Activated naive CD8-positive, alpha-beta T cell treated with anti-CD3 and anti-CD28 coated beads, Interleukin-2, amount 50 U/mL, for 16 hours (primary cell): ENCODE measurements at places on chromosomes 1 and 21.

DNA sequence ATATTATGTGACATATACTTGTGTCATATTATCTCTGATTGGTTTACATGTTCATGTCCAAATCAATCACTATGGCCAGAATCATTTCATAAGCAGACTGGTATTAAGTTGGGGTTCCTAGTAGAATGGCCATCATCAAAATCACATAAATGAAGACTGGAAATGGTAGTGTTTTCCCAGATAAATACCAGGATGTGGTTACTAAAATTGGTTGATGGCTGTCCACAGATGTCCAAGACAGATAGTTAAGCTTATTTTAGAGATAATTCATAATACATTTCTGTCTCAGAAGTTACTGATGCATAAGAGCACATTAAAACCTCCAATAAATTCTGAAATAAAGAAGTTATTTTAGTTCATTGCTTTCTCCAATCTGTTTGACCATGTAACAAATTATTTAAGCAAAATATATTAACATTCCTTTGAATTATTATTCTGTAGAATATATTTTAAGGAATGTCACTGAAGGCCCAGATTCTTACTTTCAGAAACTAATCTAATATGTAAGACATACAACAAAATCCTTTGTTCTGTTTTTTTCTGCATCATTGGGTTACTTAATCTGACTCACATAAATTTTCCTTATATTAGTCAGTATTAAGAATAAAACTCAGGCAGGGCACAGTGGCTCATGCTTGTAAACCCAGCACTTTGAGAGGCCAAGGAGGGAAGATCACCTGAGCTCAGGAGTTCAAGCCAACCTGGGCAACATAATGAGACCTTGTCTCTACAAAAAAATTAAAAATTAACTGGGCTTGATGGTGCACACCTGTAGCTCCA is 483.9 kb downstream of the PTPRC start:
- no peak for DNase-seq

DNA sequence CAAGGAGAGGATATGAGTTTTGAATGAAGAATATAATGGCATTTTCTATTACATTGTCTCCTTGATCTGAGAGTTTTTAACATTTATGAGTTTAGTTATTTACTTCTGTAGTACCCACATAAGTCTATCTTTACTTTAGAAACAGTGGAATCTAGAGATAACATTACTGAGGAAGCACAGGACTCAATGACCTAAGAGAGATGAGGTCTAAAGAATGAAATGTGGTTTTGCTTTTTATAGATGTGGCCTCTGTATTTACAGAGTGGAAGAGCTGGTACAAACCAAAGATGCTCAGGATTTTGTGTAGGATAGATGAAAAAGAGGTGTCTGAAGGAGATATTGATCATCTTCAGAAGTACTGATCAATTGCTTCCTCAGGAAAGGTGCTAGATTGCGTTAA is 177.3 kb downstream of the KCTD3 start:
- DNase-seq: no peak

- no peak for DNase-seq
Observed at GRCh38 chr1:162710780-162711465, 78.7 kb downstream of the DDR2 start.

DNA sequence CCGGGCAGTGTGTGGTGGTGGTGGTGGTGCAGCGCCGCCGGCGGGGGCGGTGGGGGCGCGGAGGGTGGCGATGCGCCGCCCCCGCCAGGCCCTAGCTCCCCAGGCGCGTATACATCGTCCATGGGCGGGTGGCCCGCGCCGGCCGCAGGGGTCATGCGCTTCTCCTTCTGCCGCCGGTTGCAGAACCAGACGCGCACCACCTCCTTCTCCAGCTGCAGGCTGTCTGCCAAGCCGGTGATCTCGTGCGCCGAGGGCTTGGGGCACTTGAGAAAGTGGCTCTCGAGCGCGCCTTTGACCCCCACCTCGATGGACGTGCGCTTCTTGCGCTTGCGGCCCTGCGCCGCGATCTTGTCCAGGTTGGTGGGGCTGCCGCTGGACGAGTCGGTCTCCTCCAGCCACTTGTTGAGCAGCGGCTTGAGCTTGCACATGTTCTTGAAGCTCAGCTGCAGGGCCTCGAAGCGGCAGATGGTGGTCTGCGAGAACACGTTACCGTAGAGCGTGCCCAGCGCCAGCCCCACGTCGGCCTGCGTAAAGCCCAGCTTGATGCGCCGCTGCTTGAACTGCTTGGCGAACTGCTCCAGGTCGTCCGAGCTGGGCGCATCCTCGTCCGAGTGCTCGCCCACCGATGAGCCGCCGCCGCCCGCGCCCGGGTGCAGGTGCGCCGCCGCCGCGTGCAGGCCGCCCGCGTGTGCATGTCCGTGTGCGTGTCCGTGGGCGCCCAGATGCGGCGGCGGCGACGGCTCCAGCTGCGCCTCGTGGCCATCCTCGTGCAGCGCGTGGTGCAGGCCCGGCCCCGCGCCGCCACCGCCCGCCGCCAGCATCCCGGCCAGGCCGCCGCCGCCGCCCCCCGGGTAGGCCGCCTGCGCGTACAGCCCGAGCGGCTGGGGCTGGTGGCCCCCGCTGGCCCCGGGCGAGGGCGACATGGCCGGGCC is 926 bp downstream of the POU3F1 start:
- DNase-seq: no peak

- no peak for DNase-seq
Observed at GRCh38 chr1:55213885-55214211, 1.3 kb downstream of the USP24 start.

DNA sequence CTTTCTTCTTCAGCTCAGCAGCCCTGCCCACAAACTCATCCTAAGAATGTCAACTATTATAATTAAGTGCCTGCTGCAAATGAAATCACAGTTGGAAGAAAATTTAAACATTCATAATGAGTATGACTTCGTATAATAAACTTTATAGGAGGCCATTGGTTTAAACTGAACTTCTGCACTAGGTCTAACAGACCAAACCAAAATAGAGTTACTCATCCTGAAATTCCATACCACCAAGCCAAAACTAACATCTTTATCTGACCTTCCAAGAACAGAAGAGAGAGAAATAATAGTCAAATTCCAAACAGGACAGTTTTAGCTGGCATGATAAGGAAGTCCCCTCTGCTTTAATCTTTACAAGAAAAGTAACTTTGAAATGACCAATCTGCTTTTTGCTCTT is 472.4 kb upstream of the PRMT6 start:
- DNase-seq: no peak

GRCh38 chr1:193437785-193438184 is 251.4 kb upstream of the B3GALT2 start:
- no peak for DNase-seq

DNA sequence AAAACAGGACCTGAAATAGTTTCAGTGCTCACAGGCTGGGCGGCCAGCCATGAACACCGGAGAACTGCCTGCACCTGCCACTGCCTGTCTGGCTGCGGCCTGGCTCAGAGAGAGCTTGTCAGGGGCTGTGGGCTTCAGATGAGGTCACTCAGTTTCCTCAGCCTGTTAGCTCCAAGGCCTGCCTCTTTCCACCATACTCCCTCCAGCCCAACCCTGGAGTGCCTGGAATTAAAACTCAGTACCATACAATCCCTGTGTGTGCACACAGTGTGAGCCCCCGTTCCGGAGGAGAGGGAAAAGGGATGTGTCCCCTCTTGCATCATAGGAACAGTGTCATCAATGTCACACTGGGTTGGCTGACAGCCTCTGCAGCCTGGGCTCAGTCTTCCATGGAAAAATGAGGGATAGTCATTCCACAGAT is 16.2 kb downstream of the CACNA1S start:
- DNase-seq: no peak

DNA sequence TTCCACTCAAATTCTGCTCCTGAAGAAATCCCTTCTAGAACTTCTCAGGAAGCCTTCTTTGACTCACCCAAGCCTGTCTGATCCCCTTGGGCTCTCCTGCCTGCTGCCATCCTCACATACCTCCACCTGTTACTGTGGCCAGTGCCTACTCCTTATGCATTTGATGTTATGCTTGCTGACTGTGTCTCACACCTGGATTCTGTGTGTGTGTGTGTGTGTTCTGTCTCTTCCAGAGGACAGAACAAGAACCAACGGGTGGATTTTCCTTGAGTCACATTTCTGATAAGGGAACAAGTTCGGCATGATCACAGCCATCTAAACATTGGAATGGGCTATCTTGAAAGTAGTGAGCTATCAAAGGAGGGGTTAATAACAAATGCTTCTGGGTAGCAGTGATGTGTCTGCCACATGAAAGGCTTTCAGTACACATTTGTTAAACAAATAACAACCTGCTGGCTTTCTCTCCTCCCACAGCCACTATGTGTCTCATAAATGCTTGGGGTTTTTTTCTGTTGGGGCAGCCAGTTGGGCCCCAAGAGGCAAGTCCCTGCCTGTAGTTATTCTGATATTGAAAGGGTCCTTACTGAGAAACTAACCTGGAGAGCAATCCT is 8.9 kb upstream of the GPR37L1 start:
- no peak for DNase-seq

- no peak for DNase-seq
Observed at GRCh38 chr1:7300893-7301663, 470.0 kb upstream of the VAMP3 start.
